ENCODE measurements at places on chromosomes 6 and 20. TPM values are rescaled to one million over a fixed set of nuclear protein-coding genes. Genes with fewer than 3 reads are reported as not detected.

DNA sequence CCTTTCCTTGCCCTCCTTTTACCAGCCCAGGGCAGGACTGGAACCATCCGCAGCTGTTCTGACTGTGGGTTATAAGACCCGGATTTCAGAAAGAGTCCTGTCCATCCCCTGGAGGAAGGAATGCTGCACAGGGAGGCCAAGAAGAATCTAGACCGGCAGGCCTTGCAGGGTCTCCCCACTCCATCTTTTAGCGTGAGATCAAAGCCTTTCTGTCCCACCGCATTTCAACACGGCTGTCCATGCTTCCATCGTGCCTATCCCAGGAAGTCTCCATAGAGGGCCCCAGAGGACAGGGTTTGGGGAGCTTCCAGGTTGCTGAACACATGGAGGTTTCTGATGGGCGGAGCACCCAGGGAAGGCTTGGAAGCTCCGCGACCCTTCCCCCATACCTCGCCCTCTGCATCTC is 79.3 kb upstream of the AGPAT4 start:
- no peak for DNase-seq

- no peak for DNase-seq
These were observed 38.3 kb downstream of the MAFB start for GRCh38 chr20:40650707-40651106.

DNA sequence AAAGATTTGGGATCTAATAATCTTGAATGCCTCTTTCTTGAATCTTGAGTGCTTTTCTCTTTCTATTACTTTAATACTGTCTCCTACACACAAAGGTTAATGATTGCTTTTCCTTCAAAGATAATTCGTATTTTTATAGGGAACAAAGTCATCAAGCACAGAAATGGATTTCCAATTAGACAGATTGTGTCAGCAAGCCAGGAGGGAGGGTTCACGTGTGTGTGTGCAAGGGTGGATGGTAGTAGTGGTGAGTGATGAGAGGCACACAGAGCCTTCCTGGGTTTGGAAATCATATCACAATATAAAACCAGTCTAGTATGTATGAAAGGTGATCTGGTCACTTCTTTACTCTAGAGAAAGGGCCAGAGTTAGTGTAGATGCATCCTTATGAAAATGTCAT is 51.2 kb upstream of the NEDD9 start:
- no peak for DNase-seq

CUL9 gene
- 107 TPM for total RNA-seq

DNA sequence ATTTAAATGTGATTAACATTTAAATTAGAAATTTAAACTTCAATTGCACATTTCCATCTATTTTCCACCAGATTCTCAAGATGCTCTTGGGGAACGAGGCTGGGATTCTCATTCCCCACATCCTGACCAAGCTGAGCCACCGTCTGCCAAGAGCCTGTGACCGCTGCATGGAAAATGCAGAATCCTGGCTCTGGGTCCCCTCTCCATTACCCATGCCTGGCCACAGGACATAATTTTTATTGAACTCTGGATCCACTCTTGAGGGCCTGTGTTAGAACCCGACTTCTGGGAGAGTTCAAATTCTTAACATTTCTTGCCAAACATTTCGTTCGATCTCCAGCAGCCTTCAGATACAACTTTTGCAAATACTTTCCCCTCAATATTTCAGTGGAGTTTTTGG is 201.6 kb upstream of the SNX9 start:
- no peak for DNase-seq

BPIFB3 gene
- not detected for total RNA-seq

Measured in T-cell (primary cell).